ENCODE measurements at places on chromosomes 13 and 19. TPM values are rescaled to one million over a fixed set of nuclear protein-coding genes. Genes with fewer than 3 reads are reported as not detected.

LGALS14 gene
- total RNA-seq = not detected

DNA sequence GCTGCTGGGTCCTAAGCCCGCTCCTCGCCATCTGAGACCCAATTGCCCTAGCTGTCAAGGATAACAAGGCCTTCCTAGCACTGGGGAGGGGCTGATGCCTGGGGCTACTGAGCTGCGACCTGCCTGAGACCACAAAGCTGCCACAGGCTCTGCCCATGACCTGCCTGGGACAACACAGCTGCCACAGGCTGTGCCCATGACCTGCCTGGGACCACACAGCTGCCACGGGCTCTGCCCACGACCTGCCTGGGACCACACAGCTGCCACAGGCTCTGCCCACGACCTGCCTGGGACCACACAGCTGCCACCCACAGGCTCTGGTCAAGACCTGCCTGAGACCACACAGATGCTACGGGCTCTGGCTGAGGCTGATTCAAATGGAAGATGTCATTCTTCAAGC lies 54.8 kb downstream of the EPS15L1 start:
- H3K27me3 ChIP-seq = no peaks in the 10 kb centered on the region
- no peak for DNase-seq
- peaks cover 87% of the 10 kb centered on the region for H3K36me3 ChIP-seq
- no peaks in the 10 kb centered on the region for H3K4me1 ChIP-seq
- no peak overlapping the region for H3K27ac ChIP-seq

SBNO2 gene
- 91.6 TPM for total RNA-seq

RRAS gene
- total RNA-seq = 114 TPM

- no peaks in the 10 kb centered on the region for H3K36me3 ChIP-seq
- H3K4me3 ChIP-seq = no peak overlapping the region
- no peaks in the 10 kb centered on the region for H3K4me1 ChIP-seq
- DNase-seq = no peak
- H3K27ac ChIP-seq = no peak overlapping the region
These were observed 469.8 kb downstream of the ZNF536 start for GRCh38 chr19:30841934-30842333.

DNA sequence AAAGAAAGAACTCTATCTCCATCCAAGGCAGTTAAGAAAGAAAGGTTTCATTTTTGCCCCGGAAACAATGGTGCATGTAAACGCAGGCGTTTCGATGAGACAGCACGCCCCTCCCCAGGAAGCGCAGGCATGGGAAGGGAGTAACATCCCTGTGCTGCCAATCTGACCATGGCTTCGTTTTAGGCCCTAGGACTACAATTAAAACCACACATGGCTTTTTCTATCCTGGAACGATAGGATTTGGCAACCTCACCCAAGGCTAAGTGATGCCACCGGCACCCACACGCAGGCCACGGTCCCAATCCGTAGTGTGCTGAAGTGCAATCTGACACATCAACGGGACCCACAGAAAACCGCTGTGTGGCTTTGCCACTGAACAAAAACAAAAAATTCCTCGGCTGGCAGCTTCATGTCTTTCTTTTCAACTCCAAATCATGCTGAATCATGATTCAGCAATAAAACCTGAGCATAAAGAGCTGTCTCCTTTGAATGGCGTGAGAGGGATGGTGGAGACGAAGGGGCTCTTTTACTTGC lies 24.2 kb downstream of the RANBP3 start:
- no peaks in the 10 kb centered on the region for H3K27me3 ChIP-seq
- peaks cover 10% of the 10 kb centered on the region for H3K36me3 ChIP-seq
- no peak for DNase-seq
- peaks cover 89% of the 10 kb centered on the region for H3K4me1 ChIP-seq
